Stimulated activated CD8-positive, alpha-beta memory T cell treated with anti-CD3 and anti-CD28 coated beads, Interleukin-15, amount 100 ng/mL, for 4 hours (primary cell): ENCODE measurements at places on chromosomes 16 and 17.

GRCh38 chr16:19605701-19606100 is 50.2 kb downstream of the VPS35L start:
- DNase-seq, result no peak

GRCh38 chr17:69015631-69016030 is 45.1 kb downstream of the ABCA9 start:
- DNase-seq, result no peak

- DNase-seq, result no peak
Observed at GRCh38 chr16:81885976-81886586, 107.0 kb downstream of the PLCG2 start.

GRCh38 chr17:980406-981291 is 1.1 kb upstream of the NXN start:
- peak; percentile 40 for DNase-seq

GRCh38 chr17:75875182-75875939 is 3.0 kb downstream of the TRIM47 start:
- no peak for DNase-seq

- no peak for DNase-seq
Observed at GRCh38 chr16:68739964-68740627, 3.0 kb downstream of the CDH1 start.

DNA sequence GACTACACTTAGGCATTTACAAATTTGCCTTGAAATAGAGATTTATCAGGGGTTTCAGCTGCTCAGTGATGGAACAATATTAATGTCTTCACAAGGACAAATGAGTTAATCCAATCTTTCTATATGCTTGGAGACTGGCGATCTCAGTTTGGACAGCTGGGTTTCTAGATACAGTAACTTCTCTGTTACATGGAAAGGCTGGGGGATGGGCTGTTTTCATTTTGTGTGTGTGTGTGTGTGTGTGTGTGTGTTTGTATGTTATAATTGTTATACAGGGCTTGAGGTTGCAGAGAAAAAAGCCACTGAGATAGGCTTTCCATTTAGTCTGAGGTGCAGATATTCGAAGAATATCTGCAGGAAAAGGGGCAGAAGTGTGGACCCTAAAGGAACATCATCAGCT is 359.3 kb upstream of the SALL1 start:
- no peak for DNase-seq

DNA sequence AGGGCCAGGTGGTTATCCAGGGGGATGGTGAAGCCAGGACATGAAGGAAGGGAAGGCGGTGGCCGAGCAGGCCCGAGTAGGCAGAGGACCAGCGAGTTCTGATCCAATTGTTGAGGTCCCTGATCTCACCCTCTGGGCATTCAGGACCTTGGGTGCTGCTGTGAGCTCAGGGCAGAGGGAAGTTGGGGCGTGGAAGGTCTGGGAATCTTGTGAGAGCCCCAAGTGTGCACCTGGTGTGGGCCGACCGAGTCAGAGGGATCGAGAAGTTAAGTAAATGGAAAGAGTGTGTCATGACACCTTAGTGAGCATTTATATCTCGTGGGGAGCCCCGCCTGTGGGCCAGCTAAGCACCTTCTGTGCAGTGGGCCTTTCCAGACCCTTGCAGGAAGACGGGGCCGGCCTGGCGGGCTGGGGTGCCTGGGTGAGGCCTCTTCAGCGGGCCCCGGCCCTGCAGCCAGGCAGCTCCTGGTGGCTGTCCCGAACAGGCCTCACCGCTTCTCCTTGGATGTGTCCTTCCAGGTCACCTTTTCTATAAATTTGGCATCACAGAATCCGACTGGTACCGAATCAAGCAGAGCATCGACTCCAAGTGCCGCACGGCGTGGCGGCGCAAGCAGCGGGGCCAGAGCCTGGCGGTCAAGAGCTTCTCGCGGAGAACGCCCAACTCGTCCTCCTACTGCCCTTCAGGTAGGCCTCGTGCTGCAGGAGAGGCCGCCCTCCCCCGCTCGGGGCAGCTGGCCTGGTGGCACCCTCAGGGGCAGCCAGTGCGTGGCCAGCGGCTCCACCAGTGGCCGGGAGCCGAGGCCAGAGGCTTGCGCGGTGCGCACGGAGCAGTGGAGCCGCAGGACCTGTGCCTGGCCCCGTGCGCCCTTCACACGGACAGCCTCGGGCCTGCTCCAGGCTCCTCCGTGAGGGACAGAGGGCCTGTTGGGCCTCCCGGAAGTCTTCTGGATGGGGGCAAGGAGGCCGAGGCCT is 76.0 kb downstream of the BANP start:
- DNase-seq, result no peak

DNA sequence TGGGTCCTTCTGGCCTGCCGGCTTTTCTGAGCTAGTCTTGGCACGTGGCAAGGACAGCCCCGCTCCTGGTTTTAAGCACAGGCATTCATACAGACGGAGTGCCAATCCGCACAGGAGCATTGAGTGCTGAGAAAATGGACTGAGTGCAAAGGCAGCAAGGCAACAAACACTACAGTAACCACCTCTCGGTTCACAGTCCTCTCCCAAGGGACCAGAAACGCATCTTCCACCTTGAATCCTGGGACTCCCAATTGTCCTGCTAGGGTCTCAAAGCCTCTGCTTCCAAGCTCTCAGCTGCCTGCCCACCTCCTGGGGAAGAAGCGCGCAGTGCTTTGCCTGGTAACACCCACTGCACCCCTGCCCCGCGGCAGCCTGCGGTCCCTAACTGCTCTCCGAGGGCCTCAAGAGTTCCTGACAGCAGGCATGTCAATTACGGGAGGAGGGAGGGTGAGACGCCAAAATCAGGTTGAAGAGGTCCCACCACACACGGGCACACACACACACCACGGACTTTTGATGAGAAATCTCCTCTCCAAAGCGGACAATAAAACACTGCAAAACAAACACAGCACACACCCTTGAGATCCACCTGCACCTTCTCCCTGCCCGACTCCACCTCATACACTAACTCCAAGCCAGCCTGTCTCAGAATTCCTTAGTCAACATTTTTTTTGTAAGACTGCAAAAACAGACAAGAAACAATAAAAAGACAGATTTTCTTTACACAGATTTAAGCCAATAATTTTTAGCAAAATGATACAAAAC is 15.0 kb downstream of the SLC16A3 start:
- DNase-seq, result no peak

DNA sequence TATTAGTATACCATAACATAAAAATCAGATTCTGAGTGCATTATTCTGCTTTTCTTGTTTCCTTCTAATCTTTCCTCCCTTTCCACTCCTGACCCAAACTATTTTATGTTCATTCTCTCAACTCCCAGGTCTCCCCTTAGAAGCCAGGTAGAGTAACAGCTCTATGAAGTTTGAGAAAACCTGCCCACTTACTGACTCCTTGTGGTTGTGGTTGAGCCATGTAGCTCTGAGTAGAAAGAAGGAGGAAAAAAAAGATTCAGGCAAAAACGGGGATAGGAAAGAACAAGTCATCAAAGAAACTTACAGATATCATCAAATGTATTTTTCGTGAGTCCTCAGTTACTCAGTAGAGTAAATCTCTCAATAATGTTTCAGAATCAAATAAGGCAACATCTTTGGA is 216.7 kb downstream of the PMP22 start:
- DNase-seq, result no peak

DNA sequence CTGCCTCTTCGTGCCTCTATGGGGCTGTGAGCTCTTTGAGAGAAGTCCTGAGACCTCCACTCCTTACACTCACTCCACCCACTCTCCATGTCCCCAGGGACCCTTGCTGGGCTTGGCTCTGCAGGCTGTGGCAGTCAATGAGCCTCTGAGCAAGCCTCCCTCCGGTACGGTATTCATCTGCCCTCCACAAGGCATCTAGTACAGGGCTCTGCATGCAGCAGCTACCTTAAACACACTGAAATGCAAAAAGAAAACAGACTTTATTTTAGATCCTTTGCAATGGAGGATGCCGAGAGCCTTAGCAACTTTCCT is 38.9 kb upstream of the SMPD3 start:
- no peak for DNase-seq

- no peak for DNase-seq
Observed at GRCh38 chr17:51817955-51818354, 340.6 kb downstream of the CA10 start.

DNA sequence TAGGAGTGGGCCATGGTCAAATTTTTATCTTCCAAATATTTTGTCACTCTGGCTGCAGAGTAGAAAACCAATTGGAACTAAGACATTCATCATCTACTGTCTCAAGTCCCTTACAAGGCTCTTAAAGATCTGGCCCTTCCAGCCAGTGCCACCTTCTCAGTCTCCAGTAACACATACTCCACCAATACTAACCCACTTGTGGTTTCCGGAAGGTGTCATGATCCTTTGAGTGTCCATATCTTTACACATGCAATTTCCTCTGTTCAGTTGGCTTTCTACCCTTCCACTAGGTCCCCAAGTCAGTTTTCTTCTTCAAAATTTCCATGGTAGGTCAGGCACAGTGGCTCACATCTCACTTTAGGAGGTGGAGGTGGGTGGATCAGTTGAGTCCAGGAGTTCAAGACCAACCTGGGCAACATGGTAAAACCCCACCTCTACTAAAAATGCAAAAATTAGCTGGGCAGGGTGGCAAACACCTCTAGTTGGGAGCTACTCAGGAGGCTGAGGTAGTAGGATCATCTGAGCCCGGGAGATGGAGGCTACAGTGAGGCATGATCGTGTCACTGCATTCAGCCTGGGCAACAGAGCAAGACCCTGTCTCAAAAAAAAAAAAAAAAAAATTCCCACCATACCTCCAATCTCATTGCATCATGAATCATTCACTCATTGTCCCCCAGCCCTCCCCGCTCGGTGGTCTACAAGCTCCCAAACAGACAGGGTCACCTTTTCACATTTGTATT is 6.0 kb upstream of the GRB2 start:
- DNase-seq, result no peak

GRCh38 chr17:49090878-49091594 is 41.5 kb upstream of the B4GALNT2 start:
- DNase-seq, result no peak

DNA sequence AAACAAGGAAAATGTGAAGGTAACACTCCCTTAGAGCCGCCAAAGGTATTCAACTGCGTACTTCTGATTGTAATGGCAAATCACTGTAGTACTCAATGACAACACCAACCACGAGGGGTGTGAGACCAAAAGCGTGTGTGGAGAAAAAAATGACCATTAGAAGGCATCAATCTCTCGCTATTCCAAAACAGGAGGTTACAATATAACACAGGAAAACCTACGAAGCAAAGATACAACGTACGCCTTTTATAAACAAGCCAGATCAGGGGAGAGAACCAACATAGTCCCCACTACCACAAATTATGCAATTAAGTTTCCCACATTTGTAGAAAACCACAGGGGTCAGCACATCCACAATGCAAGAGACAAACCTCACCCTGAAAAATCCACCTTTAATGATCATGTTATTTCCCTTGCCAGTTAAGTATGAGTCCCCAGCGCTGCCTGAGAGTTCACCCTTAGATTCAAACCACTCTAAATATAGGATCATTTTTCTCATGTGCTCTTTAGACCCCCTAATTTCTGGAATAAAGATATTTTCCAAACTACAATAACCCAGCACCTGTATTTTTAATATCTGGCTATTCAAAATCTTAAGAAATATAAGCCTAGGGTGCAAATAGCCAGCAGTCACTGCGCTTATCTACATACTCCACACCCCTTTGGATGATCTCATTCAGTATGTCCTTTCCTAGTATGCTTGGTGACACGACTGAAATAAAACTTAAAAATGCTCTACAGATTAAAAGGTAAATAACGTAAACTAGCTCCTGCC is 12.4 kb downstream of the TEX14 start:
- DNase-seq, result no peak
